ENCODE measurements at places on chromosomes 5 and 9. TPM values are rescaled to one million over a fixed set of nuclear protein-coding genes. Genes with fewer than 3 reads are reported as not detected.

FCN1 gene
- not detected for total RNA-seq

IL4 gene
- not detected for total RNA-seq

RAB14 gene
- 77.0 TPM for total RNA-seq

KCNV2 gene
- total RNA-seq = not detected

DEPDC1B gene
- 6.0 TPM for total RNA-seq

RANBP3L gene
- not detected for total RNA-seq

ZNF883 gene
- 0.51 TPM for total RNA-seq

RORB gene
- total RNA-seq = not detected

FBP1 gene
- total RNA-seq = not detected

GRCh38 chr9:98365781-98366180, 110.3 kb upstream of the TBC1D2 start:
- DNase-seq = no peak
- H3K27me3 ChIP-seq = no peaks in the 10 kb centered on the region

GRCh38 chr9:20325008-20325407, 297.3 kb downstream of the MLLT3 start:
- no peaks in the 10 kb centered on the region for H3K27me3 ChIP-seq
- H3K36me3 ChIP-seq = no peaks in the 10 kb centered on the region
- H3K27ac ChIP-seq = no peak overlapping the region
- H3K4me1 ChIP-seq = peaks cover 20% of the 10 kb centered on the region
- H3K4me3 ChIP-seq = no peak overlapping the region

DNA sequence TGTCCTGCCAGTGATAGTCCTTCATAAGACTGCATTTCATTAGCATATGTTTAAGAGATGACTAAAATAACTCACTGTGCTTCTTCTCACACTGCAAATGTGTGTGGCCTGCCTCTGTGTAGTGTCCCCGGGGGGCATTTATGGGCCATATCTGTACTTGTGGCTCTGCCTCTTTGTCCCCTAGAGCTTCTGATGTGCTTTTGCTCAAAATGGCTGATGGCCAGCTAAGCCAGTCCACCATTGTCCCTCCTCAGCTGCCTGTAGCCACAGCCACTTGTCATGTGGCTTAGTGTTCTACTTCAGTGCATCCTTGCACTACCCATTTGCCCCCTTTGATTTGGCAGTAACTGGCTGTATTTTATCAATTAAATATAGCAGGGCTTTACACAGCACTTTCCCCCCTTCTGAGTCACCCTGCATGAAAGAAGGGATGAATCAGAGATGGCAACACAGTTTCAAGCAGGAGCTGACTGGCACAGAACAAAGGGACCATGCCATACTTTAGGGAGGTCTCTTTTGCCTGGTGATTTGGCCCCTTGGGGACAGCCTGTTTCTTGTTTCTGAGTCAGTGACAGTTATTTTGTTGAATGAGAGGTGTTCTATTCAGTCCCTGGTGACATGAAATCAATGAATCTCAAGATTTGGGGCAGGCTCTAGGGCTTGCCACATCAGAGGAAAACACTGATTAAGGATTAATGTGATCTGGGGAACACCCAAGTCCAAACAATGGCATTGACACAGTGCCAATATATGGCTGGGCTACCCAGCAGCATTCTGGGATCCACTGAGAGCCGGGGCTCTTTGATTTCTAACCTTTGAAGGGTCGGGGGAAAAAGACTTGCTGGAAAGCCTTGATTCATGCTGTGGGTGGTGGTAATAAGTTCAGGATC, 245.5 kb downstream of the SMARCA2 start:
- no peaks in the 10 kb centered on the region for H3K27me3 ChIP-seq
- H3K4me1 ChIP-seq = peaks cover 8% of the 10 kb centered on the region
- no peak overlapping the region for H3K4me3 ChIP-seq
- H3K27ac ChIP-seq = no peak overlapping the region

- H3K27me3 ChIP-seq = no peaks in the 10 kb centered on the region
- no peak overlapping the region for H3K4me3 ChIP-seq
- H3K27ac ChIP-seq = no peak overlapping the region
- no peak for DNase-seq
- H3K4me1 ChIP-seq = peaks cover 12% of the 10 kb centered on the region
Measured at GRCh38 chr5:123598028-123598689, 86.2 kb downstream of the CSNK1G3 start.

- no peak overlapping the region for H3K4me3 ChIP-seq
- H3K4me1 ChIP-seq = peaks cover 21% of the 10 kb centered on the region
- peak overlapping the region; percentile 47 for H3K27ac ChIP-seq
- no peaks in the 10 kb centered on the region for H3K36me3 ChIP-seq
- DNase-seq = peak; percentile 90
Measured at GRCh38 chr5:157611571-157612476, 36.2 kb upstream of the ADAM19 start.

- no peaks in the 10 kb centered on the region for H3K27me3 ChIP-seq
- DNase-seq = no peak
- peaks cover 6% of the 10 kb centered on the region for H3K4me1 ChIP-seq
- H3K36me3 ChIP-seq = peaks cover 30% of the 10 kb centered on the region
Measured at GRCh38 chr5:66001952-66002351, 75.6 kb downstream of the ERBIN start.

GRCh38 chr5:135600152-135600570, 21.4 kb upstream of the CXCL14 start:
- H3K4me1 ChIP-seq = no peaks in the 10 kb centered on the region
- no peak overlapping the region for H3K27ac ChIP-seq
- no peak overlapping the region for H3K4me3 ChIP-seq
- H3K27me3 ChIP-seq = peaks cover 31% of the 10 kb centered on the region
- no peaks in the 10 kb centered on the region for H3K36me3 ChIP-seq

- no peak for DNase-seq
- no peaks in the 10 kb centered on the region for H3K36me3 ChIP-seq
- H3K4me1 ChIP-seq = peaks cover 4% of the 10 kb centered on the region
- H3K27me3 ChIP-seq = no peaks in the 10 kb centered on the region
- H3K4me3 ChIP-seq = no peak overlapping the region
Measured at GRCh38 chr5:58076483-58077257, 383.2 kb downstream of the PLK2 start.

- no peak overlapping the region for H3K27ac ChIP-seq
- H3K4me1 ChIP-seq = peaks cover 11% of the 10 kb centered on the region
- H3K4me3 ChIP-seq = no peak overlapping the region
- no peak for DNase-seq
- no peaks in the 10 kb centered on the region for H3K27me3 ChIP-seq
Measured at GRCh38 chr9:97904725-97905124, 17.6 kb downstream of the TRMO start.

Measured in MCF 10A (cell line).